D721Med (cell line): ENCODE measurements at places on chromosomes 5 and 9.

DNA sequence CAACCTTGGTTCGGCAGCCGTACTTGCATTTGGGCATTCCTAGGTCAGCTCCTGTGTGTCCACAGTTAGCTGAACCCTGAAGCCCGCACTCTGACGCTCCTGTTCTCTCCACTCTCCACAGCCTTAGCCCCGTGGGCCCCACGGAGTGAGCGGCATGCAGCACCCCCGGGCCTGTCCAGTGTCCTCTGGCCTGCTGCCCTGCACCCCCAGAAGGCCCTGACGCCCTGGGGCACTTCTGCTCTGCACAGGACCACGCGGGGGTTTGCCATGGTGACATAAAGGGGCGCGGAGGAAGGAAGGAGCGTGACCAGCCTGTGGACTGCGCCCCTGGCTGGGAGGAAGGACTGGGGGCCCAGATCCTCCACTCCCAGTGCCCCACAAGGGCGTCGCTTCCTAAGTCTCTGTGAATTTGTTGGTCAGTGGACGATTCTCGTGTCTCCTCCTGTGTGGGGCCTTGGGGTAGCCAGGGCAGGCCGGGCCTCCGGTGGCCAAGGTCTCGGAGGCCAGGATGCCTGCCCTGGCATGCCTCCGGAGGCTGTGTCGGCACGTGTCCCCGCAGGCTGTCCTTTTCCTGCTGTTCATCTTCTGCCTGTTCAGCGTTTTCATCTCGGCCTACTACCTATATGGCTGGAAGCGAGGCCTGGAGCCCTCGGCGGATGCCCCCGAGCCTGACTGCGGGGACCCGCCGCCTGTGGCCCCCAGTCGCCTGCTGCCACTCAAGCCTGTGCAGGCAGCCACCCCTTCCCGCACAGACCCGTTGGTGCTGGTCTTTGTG lies 13.0 kb downstream of the NDST1 start:
- DNase-seq, result no peak

DNA sequence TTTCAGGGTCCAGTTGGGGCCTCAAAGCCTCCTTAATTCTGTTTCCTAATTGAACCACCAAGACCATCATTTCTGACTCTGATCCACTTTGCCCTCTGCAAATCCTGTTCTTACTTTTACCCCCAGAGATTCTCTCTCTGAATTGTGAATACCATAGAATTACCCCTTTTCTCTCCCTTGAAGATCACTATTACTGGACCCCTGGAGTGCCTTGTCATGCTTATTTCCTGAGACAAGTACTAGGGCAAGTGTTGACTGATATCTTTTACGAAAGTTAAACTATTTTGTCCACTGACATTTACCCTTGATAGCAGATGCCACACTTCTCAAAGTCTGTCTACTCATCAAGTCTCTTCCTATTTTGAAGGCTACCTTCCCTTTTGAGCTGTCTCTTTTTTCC lies 246.9 kb upstream of the PTGER4 start:
- no peak for DNase-seq

DNA sequence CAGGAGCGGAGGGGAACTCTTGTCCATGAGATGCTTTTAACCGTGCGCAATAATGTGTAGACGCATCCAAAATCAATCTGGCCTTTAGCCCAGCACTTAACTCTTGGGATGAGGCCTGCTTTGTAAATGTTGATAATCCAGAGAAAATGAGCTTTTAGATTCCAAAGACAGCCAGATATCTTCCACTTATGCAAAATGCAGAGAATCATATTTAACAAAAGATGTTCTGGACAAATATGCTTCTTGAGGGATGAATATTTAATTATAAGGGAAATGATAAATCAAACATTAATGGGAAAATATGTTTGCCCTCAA lies 5.6 kb downstream of the S1PR3 start:
- DNase-seq, result no peak

- no peak for DNase-seq
Measured at GRCh38 chr9:88783711-88784083, 207.6 kb upstream of the S1PR3 start.

DNA sequence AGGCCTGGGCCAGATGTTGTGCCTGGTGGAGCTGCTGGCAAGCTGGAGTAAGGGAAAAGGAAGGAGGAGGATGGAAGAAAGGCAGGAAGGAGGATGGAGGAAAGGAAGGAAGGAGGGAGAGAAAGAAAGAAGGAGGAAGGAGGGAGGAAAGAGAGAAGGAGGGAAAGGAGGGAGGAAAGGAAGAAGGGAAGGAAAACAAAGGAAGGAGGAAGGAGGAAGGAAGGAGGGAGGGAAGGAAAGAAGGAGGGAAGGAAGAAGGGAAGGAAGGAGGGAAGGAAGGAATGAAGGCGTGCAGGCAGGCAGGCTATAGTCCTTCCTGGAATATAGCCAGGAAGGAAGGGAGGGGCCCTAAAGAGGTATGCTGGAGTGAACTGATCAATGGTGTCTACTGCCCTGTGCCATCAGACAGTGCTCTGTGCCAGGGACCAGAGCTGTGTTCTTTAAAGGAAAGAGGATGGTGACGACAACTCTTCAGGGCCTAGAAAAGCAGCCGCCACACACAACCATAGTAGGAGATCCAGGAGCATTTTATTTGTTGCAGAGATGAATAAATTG lies 61.4 kb upstream of the UBTD2 start:
- DNase-seq, result no peak

GRCh38 chr5:150409638-150410523 lies 2.8 kb downstream of the CD74 start:
- DNase-seq, result peak; percentile 96

GRCh38 chr5:36536616-36537005 lies 69.8 kb upstream of the SLC1A3 start:
- DNase-seq, result no peak

DNA sequence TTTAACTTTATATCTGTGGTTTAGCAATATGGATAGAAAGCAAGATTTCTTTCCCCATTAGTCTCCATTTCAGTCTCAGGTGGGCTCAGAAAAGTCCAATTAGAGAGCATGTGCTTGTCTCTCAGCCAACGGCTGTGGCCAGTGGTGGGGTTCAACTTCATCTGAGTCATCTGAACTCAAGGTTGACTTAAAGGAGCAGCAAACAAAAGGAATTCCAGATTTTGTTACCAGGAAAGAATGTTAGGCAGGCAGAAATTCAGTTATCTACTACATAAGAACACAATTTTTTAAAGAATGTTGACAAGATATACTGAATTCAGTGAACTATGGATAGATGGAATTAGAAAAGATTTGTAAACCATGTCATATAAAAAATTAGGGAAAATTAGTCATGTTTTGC lies 784.1 kb downstream of the MAT2B start:
- DNase-seq, result no peak

GRCh38 chr9:105064248-105065097 lies 136.5 kb upstream of the ABCA1 start:
- DNase-seq, result peak; percentile 54

DNA sequence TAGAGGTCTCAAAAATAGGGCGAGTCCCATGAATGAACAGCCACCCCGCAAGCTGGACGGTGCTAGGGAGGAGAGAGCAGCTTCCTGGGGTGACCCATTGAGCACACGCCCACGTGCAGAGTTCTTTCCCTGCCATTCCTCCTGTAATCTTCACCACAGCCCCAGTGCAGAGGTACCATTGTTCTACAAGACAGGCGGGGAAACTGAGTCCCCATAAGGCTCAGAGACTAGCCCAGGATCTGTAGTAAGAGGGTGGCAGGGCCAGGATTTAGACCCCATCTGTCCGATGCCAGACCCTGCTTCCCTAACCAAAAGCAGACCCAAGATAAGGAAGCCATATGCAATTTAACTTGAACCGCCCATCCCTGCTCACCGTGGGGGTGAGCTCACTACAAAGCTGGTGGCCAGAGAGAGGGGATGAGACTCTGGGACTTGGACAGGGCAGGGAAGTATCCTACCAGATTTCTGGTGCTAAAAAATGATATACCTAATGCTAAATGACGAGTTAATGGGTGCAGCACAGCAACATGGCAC lies 36.7 kb upstream of the ORM1 start:
- no peak for DNase-seq

GRCh38 chr5:95725937-95726810 lies 5.0 kb upstream of the RHOBTB3 start:
- DNase-seq, result no peak

DNA sequence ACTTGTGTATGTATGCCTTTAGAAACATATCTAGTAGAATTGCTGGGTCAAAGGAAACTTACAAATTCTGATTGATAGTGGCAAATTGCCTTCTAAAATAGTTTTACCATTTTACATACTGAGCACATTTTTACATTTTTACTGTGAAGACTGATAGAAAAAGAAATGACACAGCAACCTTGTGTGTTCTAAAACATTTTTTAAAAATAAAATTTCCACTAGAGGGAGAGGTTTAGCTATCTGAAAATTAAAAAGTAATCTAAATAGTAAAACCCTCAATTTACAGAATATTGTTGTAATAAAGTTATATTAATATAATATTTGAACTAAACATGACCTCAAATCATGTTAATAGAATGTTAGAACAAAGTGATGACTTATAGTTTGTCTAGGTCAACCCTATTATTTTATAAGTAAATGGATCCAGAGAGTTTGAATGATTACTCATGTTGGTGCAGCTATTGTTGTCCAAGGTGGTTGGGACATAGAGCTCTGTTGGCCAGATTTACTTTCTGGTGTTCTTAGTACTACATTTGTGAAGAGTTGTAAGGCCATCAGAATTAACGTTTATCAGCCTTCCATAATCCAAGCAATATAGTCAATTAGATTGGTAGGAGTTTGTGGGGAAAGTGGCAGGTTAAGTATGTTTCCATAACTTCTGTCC lies 17.2 kb downstream of the CENPP start:
- DNase-seq, result no peak

DNA sequence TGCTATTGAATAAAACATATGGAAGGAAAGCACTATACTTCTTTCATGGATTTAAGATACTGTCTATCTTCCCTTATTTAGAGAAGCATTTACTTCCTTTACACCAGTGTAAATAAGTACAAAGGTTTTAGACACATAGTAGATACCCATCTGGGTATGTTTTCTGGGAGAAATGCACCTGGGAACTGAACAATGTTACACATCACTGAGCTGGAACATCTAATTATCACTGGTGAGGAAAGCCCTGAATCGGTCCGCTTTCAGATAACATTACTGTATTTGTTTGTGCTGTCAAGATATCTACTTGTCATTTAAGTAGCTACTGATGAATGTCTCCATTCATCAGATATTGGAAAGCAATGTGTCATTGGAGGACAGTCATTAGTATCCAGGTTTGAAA lies 964.7 kb upstream of the PTPRD start:
- DNase-seq, result no peak

- no peak for DNase-seq
Measured at GRCh38 chr9:110768886-110769285, 100.3 kb downstream of the MUSK start.

DNA sequence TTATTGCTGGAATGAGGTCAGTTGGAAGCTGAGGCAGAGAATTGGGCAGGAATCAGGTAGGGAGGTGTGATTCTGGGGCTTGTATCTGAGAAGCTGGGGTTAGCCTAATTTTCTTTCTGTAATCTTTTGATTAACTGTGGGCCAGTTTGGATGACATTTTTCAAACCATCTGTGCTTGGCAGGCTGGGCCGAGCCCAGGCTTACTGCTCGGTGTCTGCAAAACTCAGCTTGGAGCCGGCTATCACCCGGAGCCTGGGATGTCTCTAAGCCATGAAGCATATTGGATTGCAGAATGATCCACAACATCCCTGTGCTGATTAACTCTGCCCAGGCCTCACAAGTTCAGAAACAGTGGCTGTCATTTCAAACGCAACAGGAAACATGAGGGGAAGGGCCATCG lies 26.5 kb downstream of the KCNMB1 start:
- no peak for DNase-seq

- DNase-seq, result no peak
Measured at GRCh38 chr5:170405817-170406216, 16.6 kb upstream of the KCNMB1 start.

DNA sequence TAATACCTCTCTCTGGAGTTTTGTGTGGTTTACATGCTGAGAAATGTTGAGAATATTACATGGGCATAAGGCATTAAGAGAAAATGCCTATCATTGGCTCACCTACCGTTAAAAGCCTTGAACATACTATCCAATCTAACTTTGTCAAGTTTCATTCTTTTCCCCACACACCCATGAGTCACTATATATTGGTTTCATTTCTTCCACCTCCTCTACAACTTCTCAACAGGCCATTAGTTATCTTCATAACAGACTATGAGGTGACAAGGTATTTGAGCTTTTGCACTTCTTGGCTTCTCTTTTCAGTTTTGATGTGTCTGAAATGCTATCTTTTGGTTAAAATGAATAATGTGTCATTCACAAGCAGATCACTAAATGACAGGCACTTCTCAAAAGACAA lies 288.0 kb downstream of the KCNN2 start:
- DNase-seq, result no peak

DNA sequence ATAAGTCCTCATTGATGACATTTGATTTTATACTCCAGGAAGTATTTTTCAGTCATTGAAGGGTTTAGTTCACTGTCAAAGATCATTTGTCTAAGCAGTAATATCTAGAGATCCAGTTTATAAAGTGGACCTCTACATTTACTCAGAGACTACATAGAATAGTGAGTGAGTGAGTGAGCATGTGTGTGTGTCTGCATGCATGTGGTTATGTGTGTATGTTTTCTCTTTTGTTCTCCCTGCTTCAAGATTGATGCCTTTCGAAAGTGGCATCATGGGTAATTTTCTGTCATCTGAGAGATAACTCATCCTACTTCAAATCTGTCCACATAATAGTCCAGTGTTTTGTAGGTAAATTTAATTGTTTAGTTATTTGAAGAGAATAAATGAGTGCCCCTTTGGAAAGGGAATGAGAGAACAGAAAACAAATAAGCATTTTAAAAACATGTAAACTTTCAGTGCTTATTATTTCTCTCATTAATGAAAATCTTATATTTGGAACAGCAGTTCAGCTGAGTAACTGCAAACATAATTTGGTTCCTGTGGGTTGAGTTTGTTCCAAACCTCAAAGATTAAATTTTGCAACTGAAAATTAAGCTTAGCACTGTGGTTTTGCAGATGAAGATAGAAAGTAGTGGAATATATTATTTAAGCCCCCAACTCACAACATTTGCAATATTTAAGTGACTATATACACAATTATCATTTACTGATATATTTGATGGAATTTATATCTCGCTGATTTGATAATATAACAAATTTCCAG lies 1295.1 kb upstream of the C9orf72 start:
- DNase-seq, result no peak

GRCh38 chr5:38666668-38667498 lies 110.4 kb upstream of the LIFR start:
- DNase-seq, result no peak

DNA sequence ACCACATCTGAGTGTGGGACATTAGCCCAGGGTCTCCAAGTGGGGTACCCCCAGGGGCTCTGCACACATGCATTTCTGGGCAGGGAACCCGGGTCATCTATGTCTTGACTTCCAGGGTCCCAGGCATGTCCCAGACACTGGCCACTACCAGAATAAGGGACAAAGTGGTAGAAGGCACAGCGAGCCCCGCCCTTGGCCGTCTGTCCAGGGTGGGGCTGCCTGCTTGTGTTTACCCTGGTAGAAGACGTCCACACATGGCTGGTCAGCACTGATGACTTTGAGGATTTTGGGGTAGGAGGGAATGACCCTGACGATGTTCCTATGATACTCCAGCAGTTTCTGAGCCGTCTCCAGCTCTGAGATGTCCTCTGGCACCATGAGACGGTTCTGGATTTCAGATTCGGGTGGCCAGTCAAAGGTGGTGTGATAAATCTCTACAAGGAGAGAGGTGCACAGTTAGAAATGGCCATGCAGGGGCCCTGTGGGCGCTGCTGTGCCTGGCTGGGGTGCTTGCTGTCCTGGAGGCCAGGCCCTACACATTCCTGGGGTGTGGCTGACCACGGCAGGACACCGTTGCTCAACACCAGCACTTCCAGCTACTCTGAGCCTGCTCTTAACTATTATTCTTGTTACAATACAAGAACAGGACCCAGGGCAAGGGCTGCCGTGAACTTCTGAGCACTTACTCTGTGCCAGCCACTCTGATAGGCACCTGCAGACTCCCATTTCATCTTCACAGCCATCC lies 51.3 kb downstream of the AK8 start:
- DNase-seq, result no peak
